Liver (tissue), 10 donors: ENCODE measurements at places on chromosomes 2 and 18. TPM values are rescaled to one million over a fixed set of nuclear protein-coding genes. Genes with fewer than 3 reads are reported as not detected.

The ASB18 gene
- not detected for total RNA-seq

The KCNG2 gene
- 0.08 TPM for total RNA-seq

The RAX gene
- total RNA-seq: not detected

The ATL2 gene
- total RNA-seq: 66.4 TPM

DNA sequence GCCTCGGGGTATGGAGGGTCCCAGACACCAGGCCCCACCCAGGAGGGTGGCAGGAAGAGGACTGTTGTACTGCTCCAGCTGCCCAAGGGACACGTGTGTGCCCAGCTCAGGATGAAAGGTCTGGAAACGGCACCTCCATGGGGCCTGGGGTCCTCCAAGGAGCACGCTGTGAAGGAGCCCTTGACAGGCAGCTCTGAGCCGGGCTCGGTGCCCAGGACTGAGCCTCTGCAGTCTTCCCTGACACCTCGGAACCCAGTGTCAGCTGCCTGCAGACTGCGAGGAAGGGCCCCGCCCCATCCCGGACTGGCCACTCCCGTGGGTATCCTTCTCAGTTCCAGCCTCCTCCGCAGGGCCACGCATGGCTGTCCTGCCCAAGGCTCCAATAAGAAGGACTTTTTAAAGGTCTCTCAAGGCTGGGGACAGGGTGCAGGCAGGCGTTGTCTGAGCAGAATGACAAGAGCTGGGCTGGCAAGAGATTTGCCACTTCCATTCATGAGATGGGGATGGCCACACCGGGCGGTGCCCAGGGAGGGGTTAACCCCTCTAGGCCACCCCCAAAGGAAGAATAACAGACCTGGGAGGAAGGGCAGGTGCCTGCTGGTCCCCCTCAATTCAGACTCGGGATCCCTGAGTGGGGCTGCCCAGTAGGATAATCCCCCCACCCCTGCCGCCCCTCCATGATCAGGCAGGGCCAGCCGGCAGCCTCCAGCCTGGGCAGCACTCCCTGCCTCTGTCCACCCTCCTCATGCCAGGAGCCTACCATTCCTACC lies 8.9 kb downstream of the ECEL1 start:
- no peak overlapping the region for H3K27ac ChIP-seq
- H3K4me3 ChIP-seq: no peak overlapping the region

- H3K4me3 ChIP-seq: peak overlapping the region; percentile 56
- H3K27ac ChIP-seq: no peak overlapping the region
- peaks cover 2% of the 10 kb centered on the region for H3K36me3 ChIP-seq
- peaks cover 46% of the 10 kb centered on the region for H3K4me1 ChIP-seq
Measured at GRCh38 chr2:63049970-63050333, 678 bp upstream of the OTX1 start.

DNA sequence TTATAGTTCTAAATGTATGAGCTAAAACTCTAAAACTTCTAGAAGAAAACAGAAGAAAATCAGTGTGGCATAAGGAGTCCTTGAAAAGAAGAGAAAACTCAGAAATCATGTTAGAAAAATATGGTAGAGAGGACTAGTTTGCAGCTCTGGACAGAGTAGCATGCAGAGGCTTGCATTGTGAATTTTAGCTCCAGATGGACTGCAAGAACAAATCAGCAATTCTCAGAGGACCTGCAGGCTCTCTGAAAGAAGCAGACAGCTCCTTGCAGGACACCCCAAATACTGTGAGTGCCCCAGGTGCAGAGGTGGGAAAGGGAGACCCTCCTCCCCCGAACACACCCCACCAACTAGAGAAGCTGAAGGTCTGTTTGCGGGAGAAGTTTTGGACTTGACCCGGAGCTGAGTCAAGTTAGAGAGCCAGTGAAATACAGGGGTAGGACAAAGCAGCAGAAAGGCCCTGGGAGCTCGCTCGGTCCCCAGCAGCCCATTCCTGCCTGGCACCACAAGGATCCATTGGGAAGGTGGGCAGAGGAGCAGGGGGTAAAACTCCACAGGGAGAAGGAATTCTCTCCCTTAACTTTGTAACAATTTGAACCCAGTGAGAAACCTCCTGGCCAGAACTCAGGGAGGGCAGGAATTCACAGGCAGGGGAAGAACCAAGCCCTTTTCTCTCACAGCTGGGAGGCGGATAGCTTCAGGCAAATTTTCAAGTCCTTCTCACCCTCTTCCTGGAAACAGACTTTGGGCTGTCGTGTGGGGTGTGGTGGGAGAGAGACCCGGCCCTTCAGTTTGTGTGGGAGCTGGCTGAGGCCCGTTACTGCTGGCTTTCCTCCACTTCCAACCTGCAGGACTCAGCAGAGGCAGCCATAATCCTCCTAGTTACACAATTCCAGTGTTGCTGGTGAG lies 216.2 kb upstream of the SLC35G4 start:
- no peak overlapping the region for H3K4me3 ChIP-seq
- no peaks in the 10 kb centered on the region for H3K36me3 ChIP-seq
- no peaks in the 10 kb centered on the region for H3K27me3 ChIP-seq
- DNase-seq: no peak
- H3K4me1 ChIP-seq: no peaks in the 10 kb centered on the region

GRCh38 chr18:41829647-41830516 lies 125.2 kb upstream of the PIK3C3 start:
- no peaks in the 10 kb centered on the region for H3K4me1 ChIP-seq
- no peaks in the 10 kb centered on the region for H3K36me3 ChIP-seq
- H3K27me3 ChIP-seq: no peaks in the 10 kb centered on the region
- no peak for DNase-seq
- H3K4me3 ChIP-seq: no peak overlapping the region
- H3K27ac ChIP-seq: no peak overlapping the region

GRCh38 chr2:66888791-66889631 lies 454.1 kb downstream of the MEIS1 start:
- no peaks in the 10 kb centered on the region for H3K36me3 ChIP-seq
- no peak overlapping the region for H3K27ac ChIP-seq
- H3K4me1 ChIP-seq: no peaks in the 10 kb centered on the region
- no peak for DNase-seq
- H3K4me3 ChIP-seq: no peak overlapping the region
- H3K27me3 ChIP-seq: no peaks in the 10 kb centered on the region

DNA sequence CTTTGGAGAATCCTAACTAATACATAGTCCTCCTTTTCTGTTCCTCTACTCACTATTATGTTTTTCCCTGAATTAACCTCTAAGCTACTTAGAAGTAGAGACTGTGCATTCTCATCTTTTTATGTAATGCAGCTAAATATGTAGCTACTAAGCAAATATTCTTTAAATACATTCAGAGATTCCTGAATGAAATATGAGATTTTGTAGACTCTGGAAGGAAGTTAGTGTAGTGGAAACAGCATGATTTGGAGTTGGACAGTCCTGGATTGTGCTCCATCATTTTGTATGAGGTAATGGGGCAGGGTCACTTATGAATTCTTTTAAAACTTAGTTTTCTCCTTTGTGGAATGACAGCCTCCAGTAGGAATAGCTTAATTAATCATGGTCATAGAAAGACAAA lies 24.7 kb upstream of the NT5C1B start:
- H3K4me1 ChIP-seq: peaks cover 3% of the 10 kb centered on the region
- no peak overlapping the region for H3K4me3 ChIP-seq
- H3K27ac ChIP-seq: no peak overlapping the region
- no peaks in the 10 kb centered on the region for H3K27me3 ChIP-seq
- no peak for DNase-seq
- no peaks in the 10 kb centered on the region for H3K36me3 ChIP-seq

DNA sequence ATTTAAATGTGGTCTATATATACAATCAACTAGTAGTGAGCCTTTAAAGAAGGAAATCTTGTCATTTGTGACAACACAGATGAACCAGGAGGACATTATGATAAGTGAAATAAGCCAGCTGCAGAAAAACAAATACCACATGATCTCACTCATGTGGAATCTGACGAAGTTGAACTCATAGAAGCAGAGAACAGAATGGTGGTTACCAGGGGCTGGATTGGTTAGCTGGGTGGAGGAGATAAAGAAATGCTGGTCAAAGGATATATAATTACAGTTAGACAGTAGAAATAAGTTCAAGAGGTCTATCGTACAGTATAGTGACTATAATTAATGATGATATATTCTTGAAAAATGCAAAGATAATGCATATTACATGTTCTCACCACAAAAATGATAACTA lies 267.9 kb downstream of the FBXO15 start:
- no peaks in the 10 kb centered on the region for H3K4me1 ChIP-seq
- no peak overlapping the region for H3K27ac ChIP-seq
- H3K27me3 ChIP-seq: no peaks in the 10 kb centered on the region
- no peak overlapping the region for H3K4me3 ChIP-seq
- no peaks in the 10 kb centered on the region for H3K36me3 ChIP-seq
